ENCODE measurements at places on chromosomes 7 and 10.
A peak's percentile ranks its signal among the peaks of the same experiment; 100 is the strongest.

- DNase-seq: no peak
These were observed 538.7 kb downstream of the TFEC start for GRCh38 chr7:115491744-115492380.

DNA sequence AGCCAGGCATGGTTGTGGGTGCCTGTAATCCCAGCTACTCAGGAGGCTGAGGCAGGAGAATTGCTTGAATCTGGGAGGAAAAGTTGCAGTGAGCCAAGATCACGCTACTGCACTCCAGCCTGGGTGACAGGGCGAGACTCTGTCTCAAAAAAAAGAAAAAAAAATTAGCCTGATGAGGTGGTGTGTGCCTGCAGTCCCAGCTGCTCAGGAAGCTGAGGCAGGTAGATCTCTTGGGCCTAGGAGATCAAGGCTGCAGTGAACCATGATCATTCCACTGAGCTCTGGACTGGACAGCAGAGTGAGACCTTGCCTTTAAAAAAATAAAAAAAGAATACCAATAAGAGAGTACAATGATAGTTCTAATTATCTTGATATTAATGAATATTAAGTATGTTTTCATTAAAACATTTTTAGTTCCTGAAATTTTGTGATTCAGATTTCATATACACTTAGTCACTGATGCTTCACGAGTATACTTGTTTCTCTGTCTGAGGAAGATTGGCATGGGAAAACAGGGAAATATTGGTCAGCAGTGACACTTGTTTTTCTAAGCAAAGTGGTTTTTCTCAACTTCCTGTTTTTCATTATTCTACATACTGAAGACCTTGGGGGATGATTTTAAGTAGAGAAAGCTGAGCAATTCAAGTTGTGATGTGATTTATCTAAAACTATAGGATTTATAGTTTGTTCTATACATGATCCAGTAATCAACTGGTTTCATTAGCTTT is 76.8 kb downstream of the ADK start:
- DNase-seq: no peak

DNA sequence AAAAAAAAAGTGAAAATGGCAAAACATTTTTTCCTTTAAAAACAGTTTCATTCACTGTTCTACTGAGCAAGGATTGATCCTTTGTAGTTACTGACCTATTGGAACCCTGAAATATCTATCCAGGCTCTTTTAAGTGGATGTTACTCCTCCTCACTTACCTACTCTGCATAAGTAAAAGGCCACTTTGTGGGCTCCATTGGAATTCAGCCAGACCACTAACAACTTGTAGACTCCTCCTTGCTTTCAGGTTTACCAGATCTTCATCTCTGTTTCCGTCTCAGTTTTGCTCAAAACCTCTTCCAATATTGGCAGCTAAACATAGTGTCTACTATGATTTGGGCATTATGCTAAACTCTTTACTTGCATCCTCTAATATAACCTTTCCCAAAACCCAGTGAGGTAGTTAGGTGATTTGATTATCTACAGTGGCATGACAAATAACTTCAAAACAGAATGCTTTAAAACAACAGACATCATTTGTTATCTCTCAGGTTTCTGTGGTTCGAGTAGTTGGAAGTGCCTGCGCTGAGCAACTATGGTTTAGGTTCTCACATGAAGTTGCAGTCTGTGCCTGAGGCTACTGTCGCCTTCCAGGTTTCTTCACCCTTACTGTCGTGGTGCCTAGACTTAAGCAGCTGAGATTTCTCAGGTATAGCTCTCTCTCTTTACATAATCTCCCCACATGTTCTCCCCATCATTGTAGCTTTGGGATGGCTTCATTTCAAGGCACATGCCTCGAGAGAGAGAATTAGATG is 698.2 kb downstream of the REEP3 start:
- no peak for DNase-seq

- no peak for DNase-seq
These were observed 143.0 kb downstream of the TSPAN12 start for GRCh38 chr7:120714945-120715344.

GRCh38 chr10:101066146-101066895 is 4.5 kb downstream of the KAZALD1 start:
- no peak for DNase-seq

- DNase-seq: no peak
These were observed 2.3 kb downstream of the LOXL4 start for GRCh38 chr10:98265403-98266378.

DNA sequence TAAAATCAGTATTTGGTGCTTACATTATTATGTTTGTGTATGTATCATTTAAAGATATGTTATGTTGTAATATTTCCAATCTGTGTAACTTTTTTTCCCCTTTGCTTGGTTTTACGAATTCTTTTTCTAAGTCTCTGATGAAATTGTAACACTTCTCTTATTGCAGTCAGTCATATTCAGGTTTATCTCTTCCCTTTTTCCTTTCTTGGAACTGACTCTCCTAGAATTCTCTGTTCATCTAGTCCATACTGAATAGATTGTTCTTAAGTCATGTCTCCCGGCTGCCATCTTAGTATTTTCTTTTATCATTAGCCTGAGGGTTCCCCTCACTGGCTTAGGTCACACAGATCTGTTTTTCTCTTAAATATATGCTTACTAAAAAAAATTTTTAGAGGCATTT is 44.6 kb downstream of the PHTF2 start:
- no peak for DNase-seq

- DNase-seq: peak; percentile 15
These were observed 26.2 kb downstream of the ADK start for GRCh38 chr10:74177140-74177677.

- DNase-seq: no peak
These were observed 9.6 kb downstream of the ATP5F1C start for GRCh38 chr10:7797582-7797981.

GRCh38 chr7:12385364-12385786 is 18.3 kb downstream of the VWDE start:
- DNase-seq: no peak

- DNase-seq: no peak
These were observed 1.5 kb upstream of the RGS10 start for GRCh38 chr10:119543814-119544642.

- no peak for DNase-seq
These were observed 71.9 kb downstream of the WIPF3 start for GRCh38 chr7:29878081-29878688.

- no peak for DNase-seq
These were observed 239.6 kb upstream of the ETV1 start for GRCh38 chr7:14229047-14229446.

DNA sequence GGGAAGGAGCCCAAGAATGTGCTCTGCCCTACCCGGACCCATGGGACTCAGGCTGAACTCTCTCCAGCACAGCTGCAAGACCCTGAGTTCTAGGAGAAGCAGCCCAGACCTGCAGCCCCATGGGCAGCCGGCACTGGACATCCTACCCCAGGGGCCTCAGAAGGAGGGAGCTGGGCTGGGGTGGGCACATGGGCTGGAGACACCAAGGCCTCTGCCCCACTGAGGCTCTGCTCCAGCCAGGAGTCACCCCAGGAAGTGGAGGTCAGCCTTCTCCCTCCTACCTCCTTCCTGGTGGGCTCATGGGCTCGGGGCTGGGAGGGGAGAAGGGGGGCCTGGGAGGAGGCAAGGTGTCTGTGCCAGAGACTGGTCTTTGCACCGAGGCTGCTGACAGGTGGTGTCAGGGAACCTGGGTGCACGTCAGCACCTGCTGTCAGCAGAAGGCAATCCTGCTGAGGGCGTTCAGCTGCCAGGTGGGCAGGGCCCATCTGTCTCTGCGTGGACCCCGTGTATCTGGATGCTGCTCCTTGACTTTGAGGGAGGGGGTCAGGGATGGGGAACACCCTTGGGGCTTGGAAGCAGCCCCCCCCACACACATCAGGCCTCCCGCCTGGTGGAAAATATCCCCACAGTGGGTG is 95.2 kb downstream of the PDGFA start:
- no peak for DNase-seq

- no peak for DNase-seq
These were observed 101.8 kb upstream of the WAC start for GRCh38 chr10:28431139-28431538.

GRCh38 chr7:150962553-150963399 is 15.3 kb downstream of the KCNH2 start:
- no peak for DNase-seq

GRCh38 chr7:22351329-22351692 is 5.6 kb downstream of the RAPGEF5 start:
- no peak for DNase-seq

- no peak for DNase-seq
These were observed 53.5 kb downstream of the GLI3 start for GRCh38 chr7:42183547-42183946.

- DNase-seq: no peak
These were observed 50.3 kb downstream of the PALD1 start for GRCh38 chr10:70528741-70529362.

- no peak for DNase-seq
These were observed 392.2 kb upstream of the NFE2L3 start for GRCh38 chr7:25759748-25760147.

DNA sequence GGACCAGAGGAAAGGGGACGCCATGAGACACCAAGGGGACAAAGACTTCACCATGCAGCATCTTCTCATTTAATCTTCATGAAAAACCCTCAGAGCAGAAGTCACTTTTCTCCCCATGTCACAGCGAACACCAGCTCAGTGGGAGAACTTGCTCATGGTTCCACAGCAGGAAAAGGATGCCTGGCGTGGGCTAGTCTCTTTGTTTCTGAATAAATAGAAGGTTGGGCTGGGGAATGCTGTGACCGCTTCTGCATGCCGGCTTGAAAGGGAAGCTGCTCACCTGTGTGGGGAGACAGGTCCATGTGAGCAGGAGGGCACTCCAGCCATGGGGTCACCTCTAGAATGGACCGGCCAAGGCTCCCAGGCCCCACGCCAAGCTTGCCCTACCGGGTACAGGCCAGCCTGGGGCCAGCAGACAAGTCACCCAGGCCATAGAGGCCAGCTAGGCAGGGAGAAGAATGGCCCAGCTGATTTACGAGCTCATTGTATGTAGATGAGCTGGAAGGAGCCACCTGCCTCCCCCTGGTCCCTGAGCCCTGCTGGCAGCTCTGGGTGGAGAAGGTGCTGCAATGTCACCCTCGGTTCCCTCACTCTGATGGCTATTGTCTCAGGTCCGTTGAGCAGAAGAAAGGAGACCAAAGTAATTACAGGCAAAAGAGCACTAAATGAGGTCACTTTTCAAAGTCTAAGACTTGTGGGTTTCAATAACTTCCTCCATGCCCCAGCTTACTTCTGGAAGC is 82.0 kb upstream of the PDZD8 start:
- DNase-seq: no peak

- no peak for DNase-seq
These were observed 99.7 kb upstream of the SDK1 start for GRCh38 chr7:3201306-3201705.

DNA sequence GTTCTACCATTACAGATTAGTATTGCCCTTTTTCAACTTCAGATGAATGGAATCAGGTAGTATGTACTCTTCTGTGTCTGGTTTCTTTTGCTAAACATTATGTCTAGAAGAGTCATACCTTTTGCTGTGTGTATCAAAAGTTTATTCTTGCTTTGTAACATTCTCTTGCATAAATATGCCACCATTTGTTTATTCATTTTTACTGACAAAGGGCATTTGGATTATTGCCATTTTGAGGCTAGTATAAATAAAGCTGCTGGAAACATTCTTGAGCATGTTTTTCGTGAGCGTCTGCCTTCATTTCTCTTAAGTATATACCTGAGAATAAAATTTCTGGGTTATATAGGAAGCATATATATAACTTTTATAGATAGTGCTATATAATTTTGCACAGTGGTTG is 121.7 kb upstream of the CSTF2T start:
- no peak for DNase-seq

GRCh38 chr7:107446988-107447387 is 22.9 kb upstream of the GPR22 start:
- DNase-seq: no peak

GRCh38 chr7:95467912-95468607 is 17.7 kb upstream of the ASB4 start:
- DNase-seq: no peak

DNA sequence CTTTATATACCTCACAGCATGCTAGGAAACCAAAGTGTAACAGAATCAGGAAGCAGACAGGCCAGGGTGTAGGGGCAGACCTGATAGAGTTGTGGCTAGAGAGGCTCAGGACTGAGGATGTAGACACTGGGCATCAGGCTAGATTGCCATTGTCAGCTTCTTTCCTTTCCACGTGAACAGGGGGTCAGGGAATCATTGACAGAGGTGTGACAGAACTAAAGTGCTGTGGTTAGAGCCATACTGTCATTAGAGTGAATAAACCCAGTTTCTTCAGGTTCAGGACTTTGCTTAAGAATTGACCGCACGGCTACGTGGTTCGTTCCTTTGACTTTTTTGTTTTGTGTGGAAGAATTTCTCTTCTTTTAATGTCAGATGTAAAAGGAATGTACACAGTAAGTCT is 90.7 kb downstream of the CALD1 start:
- DNase-seq: no peak

GRCh38 chr10:91105269-91105668 is 115.2 kb upstream of the PCGF5 start:
- no peak for DNase-seq

- DNase-seq: no peak
These were observed 464 bp downstream of the KIAA1217 start for GRCh38 chr10:24209432-24209771.

DNA sequence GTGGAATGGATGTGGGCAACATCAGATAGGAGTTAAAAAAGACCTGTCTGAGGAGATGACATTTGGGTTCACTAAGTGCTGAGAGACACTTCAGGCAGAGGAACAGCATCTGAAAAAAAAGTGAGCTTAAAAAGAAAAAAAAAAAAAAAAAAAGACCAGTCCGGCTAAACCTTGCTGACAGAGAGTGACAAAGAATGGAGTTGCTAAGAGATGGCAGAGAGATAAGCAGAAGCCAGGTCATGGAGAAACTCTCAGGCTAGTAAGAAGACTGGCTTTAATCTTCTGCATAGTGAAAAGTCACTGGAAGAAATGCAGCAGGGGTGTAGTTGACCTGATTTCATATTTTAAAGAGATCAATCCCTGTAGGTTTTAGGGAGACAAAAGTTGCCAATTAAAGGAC is 711.1 kb upstream of the SEMA3D start:
- DNase-seq: no peak
